Bronchial epithelial cell (primary cell): ENCODE measurements at places on chromosomes 11 and 22.

GRCh38 chr22:35203583-35203982 lies 53.7 kb upstream of the HMGXB4 start:
- DNase-seq = no peak

GRCh38 chr22:35510481-35510934 lies 30.1 kb upstream of the RASD2 start:
- peak; percentile 15 for DNase-seq

- DNase-seq = peak; percentile 54
Measured at GRCh38 chr22:36544107-36544620, 15.2 kb upstream of the EIF3D start.

GRCh38 chr11:46900091-46900746 lies 18.1 kb downstream of the LRP4 start:
- DNase-seq = peak; percentile 69

GRCh38 chr11:129895126-129896041 lies at the start of gene NFRKB:
NFRKB (minus strand) TSS chr11:129895578; CDS start chr11:129892849, 2,729 bp downstream.
- DNase-seq = peak; percentile 51

GRCh38 chr11:48011798-48012391 lies 31.5 kb downstream of the PTPRJ start:
- DNase-seq = no peak

DNA sequence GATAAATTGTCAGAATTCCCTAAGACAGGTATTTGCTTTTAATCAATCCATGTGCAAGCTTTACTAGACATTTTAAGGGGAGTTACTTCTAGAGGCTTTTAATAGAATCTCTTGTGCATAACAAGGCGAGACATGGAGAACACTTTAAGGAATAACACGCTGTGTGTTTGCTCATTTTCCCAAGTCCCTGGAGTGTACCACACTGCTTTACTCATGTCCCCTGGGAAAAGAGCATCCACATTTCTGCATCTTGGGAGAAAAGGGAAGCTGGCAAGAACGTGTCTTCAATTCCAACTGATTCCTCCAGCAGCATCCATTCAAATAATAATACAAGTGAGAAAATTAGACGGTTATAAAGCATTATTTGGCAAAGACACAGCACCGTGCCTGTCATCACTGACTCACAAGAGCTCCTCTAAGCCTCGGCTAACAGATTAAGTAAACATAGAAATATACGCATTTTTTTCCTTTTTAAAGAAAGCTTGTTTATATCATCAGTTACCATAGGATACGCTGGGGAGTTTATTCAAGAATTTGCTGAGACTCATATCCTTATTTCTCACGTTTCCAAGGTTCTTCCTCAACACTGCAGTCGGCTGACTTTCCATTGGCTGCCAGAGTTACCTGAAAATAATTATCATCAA lies 121.5 kb downstream of the CD44 start:
- peak; percentile 90 for DNase-seq

GRCh38 chr11:81644239-81644840 lies 1089.3 kb downstream of the FAM181B start:
- peak; percentile 50 for DNase-seq

DNA sequence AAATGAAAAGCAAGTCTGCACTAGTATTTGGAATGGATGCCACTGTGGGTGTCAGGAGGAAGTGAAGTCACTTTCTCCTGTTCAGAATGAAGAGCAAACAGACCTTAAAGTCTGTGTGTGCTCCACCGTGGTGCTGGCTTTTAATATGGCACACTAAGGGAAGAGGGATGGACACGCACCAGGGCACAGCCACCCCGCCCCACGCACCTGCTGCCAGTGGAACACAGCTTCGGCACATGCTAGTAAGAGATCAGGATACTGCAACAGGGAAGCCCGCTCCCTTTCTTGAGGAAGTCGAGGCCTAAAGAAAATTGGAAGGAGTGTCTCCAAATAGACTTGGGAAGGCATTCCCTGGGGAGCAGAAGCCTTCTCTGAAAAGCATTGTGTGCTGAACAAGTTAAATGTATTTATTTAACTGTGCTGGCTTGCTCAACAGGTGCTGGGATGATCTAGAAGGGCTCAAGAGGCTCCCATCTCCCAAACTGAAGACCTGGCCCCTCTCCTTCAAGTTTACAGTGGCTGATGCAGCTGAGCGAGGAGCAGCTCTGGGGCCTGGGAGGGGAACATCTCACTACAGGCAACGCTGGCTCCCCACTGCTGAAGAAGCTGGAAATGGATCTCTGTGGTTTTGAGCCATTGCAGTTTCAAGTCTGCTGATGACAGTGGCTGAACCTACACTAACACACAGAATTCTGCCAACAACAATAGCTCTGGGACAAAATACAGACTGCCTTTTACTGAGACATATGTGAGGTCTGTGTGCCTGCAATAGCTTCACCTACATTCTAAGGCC lies 504.6 kb upstream of the B3GAT1 start:
- DNase-seq = no peak

DNA sequence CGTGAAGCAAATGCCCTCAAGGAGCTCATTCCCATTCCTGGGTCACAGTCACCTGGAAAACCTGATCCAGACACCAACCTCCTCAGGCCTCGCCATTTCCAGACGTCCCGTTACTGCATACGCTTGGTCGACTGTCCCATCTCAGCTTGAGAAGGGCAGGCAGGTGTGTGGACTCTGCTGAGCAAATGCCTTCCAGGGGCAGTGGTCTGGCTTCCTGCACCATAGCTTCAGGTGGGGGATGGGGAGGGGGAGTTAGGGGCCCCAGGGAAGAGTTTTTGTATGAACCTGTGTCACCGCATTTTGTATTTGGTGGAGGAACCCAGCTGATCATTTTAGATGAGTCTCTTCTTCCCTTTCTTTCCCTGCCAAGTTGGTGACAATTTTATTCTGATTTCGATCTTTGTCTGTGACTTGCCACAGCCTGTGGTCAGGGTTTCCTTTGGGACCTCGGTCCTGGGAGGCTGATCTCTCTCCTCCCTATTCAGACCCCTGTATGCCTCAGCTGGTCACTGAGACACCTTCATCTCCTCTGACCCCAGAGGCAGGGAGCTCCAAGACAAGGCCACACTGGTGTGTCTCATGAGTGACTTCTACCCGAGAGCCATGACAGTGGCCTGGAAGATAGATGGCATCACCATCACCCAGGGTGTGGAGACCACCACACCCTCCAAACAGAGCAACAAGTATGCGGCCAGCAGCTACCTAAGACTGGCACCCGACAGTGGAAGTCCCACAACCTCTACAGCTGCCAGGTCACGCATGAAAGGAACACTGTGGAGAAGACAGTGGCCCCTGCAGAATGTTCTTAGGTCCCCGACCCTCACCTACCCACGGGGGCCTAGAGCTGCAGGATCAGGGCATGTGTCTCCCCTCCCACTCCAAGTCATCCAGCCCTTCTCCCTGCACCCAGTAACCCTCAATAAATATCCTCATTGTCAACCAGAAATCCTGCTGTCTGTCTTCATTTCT lies 22.9 kb downstream of the IGLL5 start:
- DNase-seq = no peak

- no peak for DNase-seq
Measured at GRCh38 chr11:44613153-44613552, 47.7 kb downstream of the CD82 start.

- no peak for DNase-seq
Measured at GRCh38 chr11:125443767-125444311, 52.2 kb downstream of the FEZ1 start.

GRCh38 chr11:44601471-44602370 lies 36.3 kb downstream of the CD82 start:
- no peak for DNase-seq

GRCh38 chr11:12108875-12109453 lies 1.4 kb upstream of the MICAL2 start:
- DNase-seq = no peak

DNA sequence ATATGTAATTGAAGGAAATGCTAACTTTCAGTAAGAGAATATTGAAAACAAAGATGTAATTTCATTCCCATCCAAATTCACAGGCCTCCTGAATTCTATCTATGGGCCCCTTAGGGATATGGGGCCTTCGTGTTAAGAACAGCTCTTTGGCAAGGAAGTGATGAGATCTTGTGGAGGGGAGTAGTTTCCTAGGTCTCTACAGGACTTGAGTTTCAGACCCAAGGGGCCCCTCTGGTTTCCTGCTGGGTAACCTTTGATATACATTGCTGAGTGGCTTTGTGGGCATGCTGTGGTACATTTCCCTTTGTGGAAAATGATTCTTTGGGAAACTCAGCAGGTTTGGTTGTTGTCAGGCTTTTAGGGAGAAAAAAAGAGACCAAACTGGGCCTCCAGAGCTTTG lies 6.2 kb downstream of the STIM1 start:
- no peak for DNase-seq

DNA sequence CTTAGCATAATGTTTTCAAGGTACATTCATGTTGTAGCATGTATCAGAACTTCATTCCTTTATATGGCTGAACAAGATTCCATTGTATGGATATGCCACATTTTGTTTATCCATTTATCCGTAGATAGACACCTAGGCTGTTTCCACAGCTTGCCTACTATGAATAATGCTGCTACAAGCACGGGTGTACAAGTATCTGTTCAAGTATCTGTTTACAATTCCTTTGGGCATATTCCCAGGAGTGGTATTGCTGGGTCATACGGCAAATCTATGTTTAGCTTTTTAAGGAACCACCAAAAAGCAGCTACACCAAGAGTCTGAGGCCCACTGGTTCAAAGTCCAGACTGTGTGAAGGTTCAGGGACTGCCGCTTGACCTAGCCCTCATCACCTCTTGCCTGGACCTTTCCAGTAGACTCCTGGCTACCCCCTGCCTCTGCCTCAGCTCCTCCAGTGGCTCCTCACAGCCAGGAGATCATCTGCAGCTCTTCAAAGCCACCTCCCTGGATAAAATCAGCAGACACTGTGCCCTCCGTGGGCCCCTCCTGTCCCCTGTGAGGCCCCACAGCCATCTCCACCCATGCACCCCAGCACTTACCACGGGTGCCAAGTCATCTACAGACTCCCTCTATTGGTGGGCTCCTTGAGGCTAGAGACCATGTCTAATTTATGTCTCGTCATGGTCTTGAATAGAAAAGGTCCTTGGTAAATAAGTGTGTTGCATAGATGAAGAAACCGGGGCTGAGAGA lies 160.3 kb downstream of the MN1 start:
- peak; percentile 96 for DNase-seq

- no peak for DNase-seq
Measured at GRCh38 chr11:67368621-67369020, 4.8 kb downstream of the CLCF1 start.

DNA sequence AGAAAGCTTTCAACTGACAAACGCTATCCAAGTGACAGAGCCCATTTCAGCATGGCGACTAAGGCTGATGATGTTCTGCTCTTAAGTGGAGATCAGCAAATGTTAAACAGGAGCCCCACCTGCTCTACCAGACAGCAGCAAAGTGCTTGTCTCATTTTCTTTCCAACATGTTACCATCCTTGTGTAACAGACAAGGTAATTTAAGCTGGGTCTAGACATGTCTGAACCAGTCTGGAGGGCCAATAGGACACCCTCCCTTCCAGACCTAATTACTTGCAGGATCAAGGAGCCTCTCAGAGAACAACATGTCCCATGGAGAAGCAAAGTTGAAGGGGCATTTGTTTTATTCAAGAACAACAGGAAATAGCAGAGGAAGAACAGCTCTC lies 3.9 kb upstream of the LMO2 start:
- peak; percentile 87 for DNase-seq

- no peak for DNase-seq
Measured at GRCh38 chr22:49770547-49771265, 57.0 kb downstream of the BRD1 start.

DNA sequence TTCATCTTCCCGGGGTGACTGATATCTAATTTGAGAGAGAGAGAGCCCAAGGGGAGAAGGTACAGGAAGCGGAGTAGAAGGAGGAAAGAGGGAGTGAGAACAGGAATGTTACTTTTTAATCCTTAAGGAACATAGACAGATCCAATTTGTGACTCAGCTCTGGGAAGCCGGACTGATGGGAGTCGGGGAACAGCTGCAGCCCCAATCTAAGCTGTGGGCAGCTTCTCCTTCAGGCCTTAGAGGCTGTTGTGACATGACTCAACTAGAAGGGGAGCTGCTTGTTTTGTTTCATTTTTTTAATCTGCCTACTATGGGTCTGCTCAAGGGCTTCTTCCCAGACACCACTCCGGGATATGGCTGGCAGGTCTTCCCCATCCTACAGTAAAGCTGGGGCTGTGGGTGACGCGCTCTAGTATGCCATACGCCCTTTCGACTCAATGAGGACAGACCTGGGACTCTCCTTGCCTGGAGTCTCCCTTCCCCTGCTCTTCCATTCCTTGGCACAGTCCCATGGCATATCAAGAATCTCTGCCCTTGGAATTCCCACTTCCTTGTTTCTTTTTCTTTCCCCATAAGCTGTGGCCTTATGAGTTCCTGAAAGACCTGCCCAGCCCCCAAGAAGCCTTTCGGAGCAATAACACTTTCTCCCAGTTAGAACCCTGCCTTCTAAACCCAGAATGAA lies 103.3 kb upstream of the AKIP1 start:
- peak; percentile 79 for DNase-seq

- peak; percentile 51 for DNase-seq
Measured at GRCh38 chr11:6531267-6531752, 34.2 kb downstream of the DNHD1 start.

DNA sequence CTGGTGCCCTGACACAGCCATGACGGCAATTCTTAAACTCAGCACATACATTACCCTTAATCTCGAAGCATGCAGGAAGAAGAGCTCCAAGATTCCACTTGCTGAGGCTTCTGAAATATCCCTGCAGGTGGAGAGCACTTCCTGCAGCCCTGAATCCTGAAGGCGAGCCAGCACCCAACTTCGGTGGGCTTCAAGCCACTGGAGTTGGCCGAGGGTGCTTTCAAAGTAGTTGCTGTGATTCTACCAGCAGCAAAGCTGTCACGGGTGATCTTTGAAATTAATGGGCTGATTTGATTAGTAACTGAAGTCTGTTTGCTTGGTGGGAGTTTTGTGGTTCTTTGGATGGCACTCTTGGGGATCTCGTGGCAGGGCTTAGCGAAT lies 9.0 kb upstream of the FTH1 start:
- no peak for DNase-seq

DNA sequence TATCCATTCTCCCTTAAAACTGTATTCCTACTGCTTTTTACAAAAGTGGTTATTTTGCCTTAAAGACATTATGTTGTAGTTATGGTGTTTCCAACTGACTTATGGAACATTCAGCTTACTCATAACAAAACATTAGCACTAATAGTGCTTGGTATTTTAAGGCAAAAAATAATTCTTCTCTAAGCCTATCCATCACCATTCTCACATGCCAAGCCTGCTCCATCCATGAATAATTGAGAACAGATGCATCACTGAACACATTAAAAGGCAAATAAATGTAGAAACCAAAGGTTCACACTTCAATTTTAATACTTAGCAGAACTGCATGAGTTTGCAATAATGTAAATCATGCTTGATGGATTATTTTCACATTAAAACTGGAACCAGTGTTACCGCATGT lies 42.3 kb upstream of the DDI1 start:
- DNase-seq = no peak

GRCh38 chr11:6481012-6481923 lies at the start of the genes ARFIP2 and TIMM10B:
ARFIP2 (minus strand) TSS chr11:6481331; CDS start chr11:6480421, 910 bp downstream.
TIMM10B (plus strand) TSS chr11:6481501; CDS start chr11:6481517, 16 bp downstream.
- DNase-seq = peak; percentile 95

DNA sequence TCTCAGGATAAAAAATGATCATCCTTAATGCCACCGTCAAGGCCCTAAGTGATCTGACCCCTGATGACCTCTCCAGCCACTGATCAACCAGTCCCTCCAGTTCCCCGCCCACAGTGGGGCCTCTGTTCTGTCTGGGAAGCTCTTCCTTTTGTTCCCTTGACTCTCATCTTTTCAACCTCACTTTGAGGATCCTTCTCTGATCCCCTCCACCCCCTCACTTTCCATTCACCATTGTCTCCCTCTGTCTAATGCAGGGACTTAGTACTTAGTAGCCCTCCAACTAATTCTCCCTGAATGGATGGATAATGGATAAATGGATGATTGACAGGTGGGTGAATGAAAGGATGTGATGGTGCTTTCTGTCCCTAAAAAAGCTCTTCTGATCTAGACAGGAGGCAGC lies 45.6 kb downstream of the C11orf58 start:
- no peak for DNase-seq

GRCh38 chr11:32829680-32830412 lies at the start of gene PRRG4:
PRRG4 (plus strand) TSS chr11:32829927; CDS start chr11:32830530, 603 bp downstream.
- peak; percentile 76 for DNase-seq
